ENCODE measurements at places on chromosomes 1 and 21.
A peak's percentile ranks its signal among the peaks of the same experiment; 100 is the strongest.

- no peak for DNase-seq
These were observed 62.1 kb upstream of the PROX1 start for GRCh38 chr1:213925531-213926182.

- no peak for DNase-seq
These were observed 267.6 kb upstream of the SGIP1 start for GRCh38 chr1:66266350-66266749.

DNA sequence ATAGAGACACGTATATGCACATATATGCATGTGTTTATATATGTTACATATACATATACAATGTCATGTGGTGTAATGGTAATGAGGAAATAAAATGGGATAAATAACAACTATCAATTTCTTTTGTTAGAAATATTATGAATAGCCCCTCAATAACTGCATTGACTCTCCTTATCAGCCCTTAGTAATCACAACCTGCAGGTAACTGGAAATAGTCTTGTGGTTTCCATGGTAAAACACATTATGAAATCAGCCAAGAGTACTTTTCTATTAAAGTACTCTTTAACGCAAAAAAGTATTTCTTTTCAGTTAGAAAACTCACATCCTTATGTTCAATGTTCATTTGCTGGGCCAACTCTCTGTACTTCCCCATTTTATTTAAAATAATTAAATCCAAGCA lies 105.8 kb downstream of the KCNT2 start:
- DNase-seq: no peak

GRCh38 chr21:38911484-38912101 lies 105.9 kb downstream of the ETS2 start:
- DNase-seq: no peak

DNA sequence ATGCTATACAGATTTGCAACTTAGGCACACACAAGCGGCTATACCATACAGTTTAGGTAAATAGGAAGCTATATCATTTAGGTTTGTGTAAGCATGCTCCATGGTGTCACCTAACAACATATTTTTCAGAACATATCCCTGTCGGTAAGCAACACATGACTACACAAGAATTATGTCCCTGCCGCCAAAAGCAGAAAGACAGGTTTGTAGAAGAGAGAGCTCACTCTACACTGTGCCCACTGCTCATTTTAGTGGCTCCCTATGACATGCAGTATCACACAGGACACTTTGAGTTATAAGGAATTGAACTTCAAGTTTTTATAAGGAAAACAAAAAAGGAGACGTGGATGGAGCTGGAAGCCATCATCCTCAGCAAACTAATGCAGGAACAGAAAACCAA lies 132.5 kb upstream of the KAZN start:
- no peak for DNase-seq

- no peak for DNase-seq
These were observed 54.8 kb downstream of the RAB3GAP2 start for GRCh38 chr1:220217383-220217988.

DNA sequence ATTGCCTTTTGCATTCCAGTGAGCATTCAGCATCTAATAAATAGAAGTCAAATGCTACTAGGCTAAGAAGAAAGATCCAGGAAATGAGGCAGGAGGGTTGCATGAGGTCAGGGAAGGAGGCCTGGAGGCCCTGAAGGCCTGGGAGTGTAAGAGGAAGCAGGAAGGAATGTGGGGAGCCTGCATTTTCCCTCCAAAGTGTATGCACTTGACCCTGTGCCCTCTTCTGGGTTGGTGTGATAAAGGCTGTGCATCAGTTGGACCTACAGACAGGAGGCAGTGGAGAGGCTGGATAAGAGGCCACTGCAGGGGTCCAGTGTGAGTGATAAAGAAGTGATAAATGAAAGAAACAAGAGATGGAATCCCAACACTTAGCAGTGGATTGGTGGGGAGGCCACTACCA lies 20.4 kb downstream of the KIAA1614 start:
- DNase-seq: no peak

DNA sequence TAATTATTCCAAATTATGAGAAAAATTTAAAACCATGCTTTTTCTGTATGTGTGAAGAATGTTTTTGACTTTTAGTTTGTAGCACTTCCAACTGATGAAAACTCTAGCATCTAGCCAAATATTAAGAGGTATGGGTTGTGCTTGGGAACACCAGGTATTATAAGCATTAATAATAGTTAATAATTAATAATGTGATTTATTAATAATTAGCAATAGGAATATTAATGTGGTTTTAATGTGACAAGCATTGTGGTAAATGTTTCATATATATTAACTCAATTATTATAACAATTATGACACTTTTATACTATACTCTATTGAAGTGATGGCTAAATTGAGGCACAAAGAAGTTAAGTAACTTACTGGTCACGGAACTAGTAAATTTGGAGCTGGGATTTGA lies 7.9 kb downstream of the SLC30A7 start:
- DNase-seq: no peak

DNA sequence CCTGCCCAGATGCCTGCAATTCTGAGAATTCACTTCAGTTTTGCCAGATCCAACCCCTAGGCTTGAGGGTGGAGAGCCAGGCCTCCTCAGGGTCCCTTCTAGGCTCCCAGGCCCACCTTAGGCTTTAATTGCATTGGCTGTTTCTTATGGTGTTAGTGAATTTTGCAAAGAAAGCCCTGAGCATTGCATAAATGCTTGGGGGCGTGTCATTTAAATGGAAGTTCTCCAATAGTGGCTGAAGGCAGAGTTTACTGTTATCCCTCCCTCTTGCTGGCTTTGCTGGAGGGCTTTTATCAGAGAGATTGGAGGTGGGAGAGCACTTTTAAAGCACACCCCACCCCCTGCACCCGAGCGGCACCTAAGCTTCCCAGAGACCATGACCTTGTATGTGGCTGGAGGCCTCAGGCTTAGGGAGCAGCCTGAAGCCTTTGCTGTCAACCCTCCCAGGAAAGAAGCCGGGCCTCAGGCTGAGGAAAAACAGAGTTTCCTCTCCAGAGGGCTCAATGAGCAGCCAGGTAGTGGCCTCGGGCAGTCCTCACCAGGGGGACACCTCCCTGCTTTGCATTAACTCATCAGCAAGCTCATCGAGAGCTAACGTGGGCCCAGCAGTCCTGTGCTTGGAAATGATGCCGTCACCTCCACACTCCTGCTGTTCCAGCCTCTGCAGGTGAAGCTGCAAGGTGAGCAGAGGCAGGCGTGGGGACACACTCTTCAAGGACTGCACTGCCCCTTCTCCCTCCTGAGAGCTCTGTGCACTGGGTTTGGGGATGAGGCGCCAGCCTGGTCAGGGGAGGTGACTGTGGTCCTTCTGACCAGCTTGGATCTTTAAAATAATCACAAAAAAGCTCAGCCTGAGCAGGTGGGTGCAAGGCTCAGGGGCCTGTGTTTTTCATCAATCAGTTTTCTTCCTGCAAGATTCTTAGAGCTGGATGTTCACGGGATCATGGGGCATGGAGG lies 58.0 kb downstream of the STUM start:
- DNase-seq: no peak

DNA sequence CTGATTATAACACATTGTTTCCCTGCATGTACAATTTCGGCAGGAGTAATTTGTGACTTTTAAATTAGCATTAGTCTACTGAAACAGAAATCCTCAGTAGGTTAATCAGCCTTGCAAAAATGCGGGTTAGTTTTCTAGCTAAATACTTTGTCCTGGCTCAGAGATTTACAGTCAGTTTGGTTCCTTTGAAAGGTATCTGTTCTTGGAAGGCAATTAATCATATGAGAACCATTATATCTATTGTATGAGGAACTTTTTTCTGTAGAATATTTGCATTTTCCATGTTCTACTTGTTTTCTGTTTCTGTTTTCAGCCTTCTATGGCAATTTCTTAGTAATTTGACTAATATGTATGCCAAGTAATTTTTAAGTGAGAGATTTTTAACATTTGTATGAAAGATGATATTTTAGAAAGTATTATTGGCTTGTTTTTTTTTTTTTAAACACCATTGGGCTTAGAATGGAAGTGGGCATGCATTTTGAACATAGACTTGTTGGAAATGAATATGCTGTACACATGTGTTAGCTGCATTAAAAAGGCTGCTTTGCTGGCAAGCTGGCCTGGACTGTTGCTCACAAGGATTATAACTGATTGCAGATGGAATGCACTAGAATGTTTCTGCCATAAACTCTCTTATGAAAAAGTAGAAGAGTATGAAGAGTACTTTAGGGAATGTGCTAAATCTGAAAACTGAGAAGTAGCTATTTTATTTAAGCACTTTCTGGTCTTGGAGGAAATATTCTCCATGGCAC lies 26.2 kb downstream of the KIF1B start:
- DNase-seq: no peak

DNA sequence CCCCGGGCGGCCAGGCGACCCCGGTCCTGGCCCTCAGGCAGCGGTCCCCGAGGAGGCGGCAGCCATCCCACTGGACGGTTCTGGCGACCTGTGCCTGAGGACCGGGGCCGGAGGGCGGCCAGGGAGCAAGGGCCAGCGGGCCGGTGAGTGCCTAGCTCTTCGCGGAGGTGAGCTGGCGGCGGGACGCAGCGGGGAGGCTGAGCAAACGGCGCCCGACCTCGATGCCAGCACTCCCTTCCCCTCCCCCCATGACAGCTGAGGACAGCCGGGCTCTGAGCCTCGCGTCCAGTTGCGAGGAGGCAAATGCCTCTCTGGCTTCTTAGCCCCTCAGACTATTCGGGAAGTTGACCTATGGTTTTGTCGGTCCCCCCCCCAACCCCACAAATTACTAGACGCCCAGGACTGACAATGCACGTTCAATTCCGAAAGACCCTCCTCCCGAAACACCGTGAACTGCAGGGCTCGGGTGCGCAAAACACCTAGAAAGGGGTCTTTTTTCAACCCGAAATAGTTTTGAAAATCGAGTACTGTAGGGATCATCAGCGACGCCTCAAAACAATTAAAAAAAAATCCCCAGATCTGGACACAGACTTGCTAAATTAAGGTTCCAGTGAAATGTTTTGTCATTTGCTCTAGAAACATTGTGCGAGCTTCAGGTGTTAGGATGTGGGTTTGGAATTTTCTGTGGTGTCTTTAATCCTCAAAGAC lies 8.3 kb downstream of the CDKN2C start:
- peak; percentile 17 for DNase-seq

DNA sequence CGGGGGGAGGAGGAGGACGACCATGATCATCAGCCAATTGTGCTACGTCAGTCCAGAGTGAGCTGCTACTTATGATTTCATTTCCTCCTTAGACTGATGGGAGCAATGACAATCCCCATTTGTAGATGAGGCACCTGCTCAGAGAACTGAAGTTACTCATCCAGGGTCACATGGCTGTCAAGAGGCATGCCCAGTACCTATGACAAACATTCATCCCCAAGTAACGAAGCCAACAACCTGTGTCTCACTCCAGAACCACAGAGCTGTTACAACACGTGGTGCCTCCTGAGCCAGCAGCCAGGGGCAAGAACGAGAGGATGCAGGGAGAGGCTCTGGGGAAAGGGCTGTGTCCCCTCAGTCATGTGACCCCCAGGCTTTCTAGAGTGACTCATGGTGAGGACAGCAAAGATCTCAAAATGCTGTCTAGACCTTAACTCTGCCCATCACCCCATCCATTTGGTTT lies 93.6 kb downstream of the SIM2 start:
- DNase-seq: no peak

- no peak for DNase-seq
These were observed 12.5 kb downstream of the OVAAL start for GRCh38 chr1:180571060-180571831.

DNA sequence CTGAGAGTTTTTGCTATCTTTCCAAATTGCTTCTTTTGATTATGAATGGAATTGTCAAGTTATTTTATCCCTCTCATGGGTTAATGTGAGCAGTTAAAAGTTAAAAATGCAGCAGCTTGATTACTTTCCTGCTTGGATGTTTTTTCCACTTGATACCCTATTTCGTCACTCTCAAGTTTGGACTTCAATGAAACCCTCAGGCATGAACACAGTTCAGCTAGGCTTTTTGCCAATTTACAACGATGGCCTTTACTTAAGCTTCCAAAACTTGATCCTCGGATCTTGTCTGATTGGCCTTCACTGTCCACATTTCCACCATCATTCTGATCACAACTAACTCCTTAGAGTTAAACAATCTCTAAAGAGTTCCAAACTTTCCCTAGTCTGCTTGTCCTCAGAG lies 752.4 kb upstream of the PRMT6 start:
- no peak for DNase-seq

DNA sequence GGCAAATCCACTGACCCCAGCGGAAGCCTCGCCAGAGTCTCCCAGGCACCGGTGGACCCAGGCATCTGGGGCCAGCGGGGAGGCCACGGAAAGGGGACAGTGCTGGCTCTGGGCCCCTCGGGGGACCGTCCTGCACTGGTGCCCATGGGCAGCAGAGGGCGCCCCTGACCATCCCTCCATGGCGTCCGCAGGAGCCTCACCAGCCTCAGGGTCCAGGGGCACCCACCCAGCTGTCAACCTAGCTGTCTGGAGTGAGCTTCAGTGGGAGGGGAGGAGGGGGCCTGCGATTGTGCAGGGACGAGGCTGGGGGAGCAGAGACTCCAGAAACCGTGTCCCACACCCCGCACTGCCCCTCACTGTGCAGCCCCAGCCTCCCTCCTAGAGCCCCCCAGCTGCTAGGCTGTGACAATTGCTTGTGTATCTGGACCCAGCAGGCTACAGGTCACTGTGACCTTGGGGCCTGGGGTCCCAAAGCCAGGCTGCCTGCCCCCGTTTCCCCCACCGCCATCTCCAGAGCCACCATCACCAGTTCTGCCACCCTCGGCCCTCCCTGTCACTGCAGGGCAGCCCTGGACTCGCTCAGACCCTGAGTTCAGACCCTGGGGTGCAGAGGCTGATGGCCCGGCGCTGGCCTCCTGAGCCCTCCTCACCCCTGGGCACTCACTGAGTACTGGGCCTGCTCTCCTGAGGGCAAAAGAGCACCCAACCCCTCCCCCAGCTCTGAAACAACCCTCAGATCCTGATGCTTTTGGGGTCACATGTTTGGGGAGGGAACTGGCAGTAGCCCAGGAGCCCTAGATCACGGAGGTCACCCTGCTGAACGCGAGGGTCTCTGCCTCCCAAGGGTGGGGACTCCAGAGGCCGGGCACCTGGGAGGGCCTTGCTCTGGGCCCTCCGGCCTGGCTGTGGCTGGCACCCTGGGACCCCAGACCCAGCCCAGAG lies 10.6 kb upstream of the COL6A1 start:
- peak; percentile 28 for DNase-seq

- no peak for DNase-seq
These were observed 196.3 kb upstream of the FOXD3 start for GRCh38 chr1:63126104-63126503.

DNA sequence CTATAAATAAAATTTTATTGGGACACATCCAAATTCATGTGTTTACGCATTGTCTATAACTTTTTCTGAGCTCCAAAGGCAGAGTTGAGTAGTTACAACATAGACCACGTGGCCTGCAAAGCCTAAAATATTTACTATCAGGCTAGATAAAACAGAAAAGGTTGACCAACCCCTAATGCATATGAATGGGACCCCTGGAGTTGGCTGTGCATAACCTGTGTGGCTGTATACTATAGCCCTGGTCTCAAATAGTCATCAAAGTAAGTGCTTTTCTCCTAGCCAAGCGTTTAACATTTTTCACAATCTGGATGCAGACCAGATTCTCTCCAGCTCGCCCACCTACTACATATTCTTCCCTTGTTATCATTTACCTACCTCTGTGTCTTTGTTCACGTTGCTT lies 60.4 kb downstream of the CYYR1 start:
- DNase-seq: no peak

GRCh38 chr1:36448530-36449056 lies 1.7 kb downstream of the OSCP1 start:
- DNase-seq: no peak

GRCh38 chr1:8847990-8848389 lies 30.5 kb downstream of the ENO1 start:
- DNase-seq: no peak

GRCh38 chr1:26022404-26022779 lies 817 bp downstream of the EXTL1 start:
- no peak for DNase-seq

GRCh38 chr1:174337000-174337681 lies 110.6 kb upstream of the GPR52 start:
- DNase-seq: no peak
